ENCODE measurements at places on chromosomes 4 and X.

DNA sequence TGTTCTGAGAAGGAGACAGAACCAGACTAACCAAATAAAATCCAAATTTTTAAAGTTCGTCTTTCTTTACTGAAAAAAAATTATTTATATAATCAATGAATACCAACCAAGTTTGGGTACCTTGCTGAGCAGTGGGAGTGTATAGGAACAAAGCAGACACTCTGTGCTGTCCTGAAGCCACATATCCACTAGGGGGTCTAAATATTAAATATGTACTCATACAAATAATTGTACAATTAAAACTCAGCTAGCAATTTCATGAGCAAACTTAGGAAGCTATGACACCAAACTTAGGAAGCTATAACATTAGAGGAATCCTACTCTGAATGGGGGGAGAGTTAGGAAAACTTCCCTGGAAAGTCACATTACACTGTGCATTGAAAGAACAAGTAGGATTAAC, 582.0 kb upstream of the EPHA5 start:
- no peak for DNase-seq

DNA sequence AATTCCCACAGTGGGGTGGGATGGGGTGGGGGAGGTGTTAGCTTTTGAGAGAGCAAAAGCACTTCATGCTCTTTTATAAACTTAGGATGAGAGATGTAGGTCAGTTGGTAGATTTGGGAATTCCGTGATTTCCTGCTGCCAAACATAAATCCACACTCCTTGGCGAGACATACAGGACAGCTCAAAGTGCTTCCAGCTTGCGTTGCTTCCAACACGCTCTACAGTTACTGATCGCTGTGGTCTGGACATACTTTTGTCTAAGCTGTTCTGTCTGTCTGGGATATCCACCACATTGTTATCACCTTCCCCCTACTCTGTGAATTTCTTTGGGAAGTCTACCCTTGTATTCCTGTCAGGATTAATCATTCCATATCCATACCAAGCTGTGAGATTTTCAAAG, 117.5 kb downstream of the RAPGEF2 start:
- DNase-seq = no peak

GRCh38 chr4:13498469-13498868, 14.3 kb upstream of the RAB28 start:
- DNase-seq = no peak

DNA sequence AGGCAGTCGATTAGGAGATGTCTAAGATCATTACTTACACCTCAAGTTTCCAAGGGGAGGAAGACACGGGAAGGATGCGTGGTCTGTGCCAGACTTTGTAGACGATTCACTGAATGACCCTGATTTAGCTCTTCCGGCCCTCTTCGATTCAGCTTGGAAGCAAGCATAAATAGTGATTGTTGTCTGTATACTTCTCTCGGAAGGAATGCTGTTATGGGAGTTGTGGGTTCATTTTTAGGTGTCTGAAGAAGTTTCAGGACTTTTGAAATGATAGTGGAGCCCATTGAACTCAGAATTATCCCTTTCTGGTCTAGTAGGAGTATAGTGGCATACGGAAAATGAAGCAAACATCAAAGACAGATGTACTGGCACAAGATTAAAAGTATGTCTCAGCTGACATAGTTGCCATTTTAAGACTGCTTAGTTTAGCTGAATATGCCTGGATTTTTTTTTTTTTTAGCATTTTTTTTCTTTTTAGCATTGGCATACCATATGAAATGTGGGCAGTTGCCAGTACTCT, 1.0 kb upstream of the ANKRD17 start:
- no peak for DNase-seq

DNA sequence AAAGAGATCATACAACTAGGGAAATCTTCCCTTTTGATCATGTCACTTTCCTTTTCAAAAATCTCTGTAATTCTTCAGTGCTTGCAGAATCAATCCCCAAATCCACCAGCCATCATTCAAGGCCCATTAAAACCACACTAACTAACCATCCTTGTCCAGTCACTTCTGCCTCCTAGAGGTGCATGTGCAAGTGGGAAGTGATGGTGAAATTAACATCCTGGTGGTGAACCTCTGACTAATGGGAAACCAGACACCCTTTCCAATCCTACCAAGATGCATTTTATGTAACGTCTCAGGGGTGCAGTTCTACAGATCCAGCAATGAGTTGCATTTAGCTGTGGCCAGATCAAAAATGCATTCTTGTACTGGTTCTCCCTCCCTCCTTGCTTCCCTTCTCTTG, 341.8 kb downstream of the RAPGEF2 start:
- DNase-seq = no peak
